ENCODE measurements at places on chromosomes 7 and 10.

GRCh38 chr10:116382290-116382689 is 45.4 kb upstream of the PNLIPRP3 start:
- DNase-seq, result no peak

DNA sequence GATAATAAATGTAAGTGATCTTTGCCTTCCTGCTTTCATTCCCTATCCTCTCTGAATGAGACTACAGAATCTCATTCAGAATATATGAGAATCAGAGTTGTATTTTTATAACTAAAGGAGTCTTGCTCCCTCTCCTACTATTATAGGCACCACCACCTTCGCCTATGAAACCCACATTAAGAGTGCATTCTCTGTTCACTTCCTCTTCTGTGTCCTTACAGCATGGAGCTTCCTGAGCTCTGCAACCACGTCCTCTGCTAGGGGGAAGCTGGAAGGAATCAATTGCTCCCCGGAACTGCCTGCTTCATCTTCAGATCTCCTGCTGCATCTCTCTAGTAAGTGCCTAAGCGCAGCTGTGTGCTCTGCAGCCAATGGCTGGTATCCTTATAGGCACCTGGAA is 820.7 kb downstream of the GRID1 start:
- no peak for DNase-seq

DNA sequence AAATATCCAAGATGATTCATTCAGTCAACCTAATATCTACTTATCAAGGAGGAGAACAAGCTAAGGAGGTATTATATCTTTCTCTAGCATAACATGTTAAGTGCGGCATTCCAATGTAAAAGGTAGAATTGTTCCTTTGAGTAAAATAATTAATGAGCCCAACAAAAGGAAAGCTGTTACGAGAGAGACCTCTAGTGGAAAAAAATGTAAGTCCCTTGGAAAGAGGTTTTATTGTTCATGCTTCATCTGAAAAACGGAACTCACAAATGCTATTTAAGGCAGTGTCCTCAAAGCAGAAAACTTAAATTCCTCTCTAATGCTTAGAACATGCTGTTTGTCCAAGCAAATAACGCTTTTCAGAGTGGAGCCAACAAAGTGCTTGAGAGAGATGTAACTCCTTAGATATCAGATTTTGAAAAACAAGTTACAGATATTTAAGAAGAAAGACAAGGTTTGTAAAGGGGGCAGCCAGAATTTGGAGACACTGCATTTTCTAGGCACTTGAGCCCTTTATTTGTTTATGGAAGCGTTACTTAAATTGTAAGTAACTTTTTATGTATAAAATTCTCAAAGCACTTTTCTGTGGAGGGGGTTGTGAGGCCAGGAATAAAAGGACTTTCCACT is 119.9 kb downstream of the TFEC start:
- peak; percentile 32 for DNase-seq

GRCh38 chr7:106201164-106201563 is 83.6 kb downstream of the NAMPT start:
- DNase-seq, result no peak

All from fibroblast of lung (primary cell).